ENCODE measurements at places on chromosomes 6 and 20.

GRCh38 chr6:81751388-81752083 is 945 bp downstream of the TENT5A start:
- H3K4me1 ChIP-seq = peaks cover 20% of the 10 kb centered on the region
- DNase-seq = peak; percentile 71
- peaks cover 35% of the 10 kb centered on the region for H3K36me3 ChIP-seq
- H3K4me3 ChIP-seq = peak overlapping the region; percentile 96
- H3K27me3 ChIP-seq = peaks cover 13% of the 10 kb centered on the region
- H3K27ac ChIP-seq = peak overlapping the region; percentile 98

DNA sequence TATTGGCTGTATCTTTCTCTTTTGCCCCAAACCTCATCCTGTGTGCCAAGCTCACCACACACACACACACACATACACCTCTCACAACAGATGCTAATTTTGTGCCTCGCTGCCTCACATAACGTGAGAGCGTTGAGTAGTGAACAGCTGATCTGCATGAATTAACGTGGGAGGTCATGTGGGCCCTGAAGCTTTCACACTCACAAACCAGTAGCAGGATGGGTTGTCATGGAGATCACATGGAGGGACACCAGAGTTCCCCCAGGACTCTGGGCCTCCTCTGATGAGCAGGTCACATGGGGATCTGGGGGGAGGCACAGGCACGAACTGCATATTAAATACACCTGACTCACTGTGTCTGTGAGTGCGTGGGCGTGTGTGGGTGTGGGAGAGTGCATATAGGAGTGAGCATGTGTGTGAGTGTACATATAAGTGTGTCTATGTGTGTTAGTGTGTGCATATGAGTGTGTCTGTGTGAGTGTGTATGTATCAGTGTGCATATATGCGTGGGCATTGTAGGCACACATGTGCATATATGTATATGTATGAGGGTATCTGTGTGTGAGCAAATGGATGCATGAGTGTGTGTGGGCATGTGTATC is 62.7 kb upstream of the SULF2 start:
- H3K27me3 ChIP-seq = peaks cover 18% of the 10 kb centered on the region
- H3K36me3 ChIP-seq = peaks cover 4% of the 10 kb centered on the region
- H3K27ac ChIP-seq = no peak overlapping the region
- H3K4me1 ChIP-seq = peaks cover 36% of the 10 kb centered on the region
- H3K4me3 ChIP-seq = no peak overlapping the region

DNA sequence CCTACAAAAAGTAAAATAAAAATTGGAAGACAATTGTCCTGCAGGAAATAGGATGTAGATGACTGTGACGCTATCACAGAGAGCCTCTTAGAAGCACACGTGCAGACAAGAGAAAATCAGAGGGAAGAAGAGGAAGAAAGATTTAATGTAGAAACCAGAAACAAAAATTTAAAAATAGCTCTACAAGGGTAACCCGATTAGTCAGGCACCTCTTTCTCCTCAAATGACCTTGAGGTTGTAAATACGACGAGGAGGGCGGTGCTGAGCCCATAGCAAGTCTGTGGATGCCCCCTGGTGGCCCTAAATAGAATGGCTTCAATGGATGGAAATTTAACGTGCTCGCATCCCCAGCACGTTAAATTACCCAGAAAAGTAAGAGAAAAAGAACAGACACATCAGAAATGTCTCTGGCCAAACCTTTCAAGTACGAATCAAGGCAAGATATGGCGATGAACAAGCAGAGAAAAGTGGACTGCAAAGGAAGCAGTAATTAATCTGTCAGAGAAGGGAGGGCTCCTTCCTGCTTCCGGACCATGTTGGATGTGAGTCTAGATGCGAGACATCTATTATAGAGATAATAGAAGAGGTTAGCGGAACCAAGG is 4.2 kb upstream of the PRPH2 start:
- peak overlapping the region; percentile 26 for H3K4me3 ChIP-seq
- peak overlapping the region; percentile 12 for H3K27ac ChIP-seq
- no peaks in the 10 kb centered on the region for H3K36me3 ChIP-seq
- peaks cover 7% of the 10 kb centered on the region for H3K4me1 ChIP-seq
- DNase-seq = no peak

GRCh38 chr20:10591946-10592521 is 81.8 kb downstream of the JAG1 start:
- no peaks in the 10 kb centered on the region for H3K27me3 ChIP-seq
- no peak overlapping the region for H3K4me3 ChIP-seq
- DNase-seq = no peak
- H3K4me1 ChIP-seq = peaks cover 11% of the 10 kb centered on the region
- no peak overlapping the region for H3K27ac ChIP-seq
- peaks cover 5% of the 10 kb centered on the region for H3K36me3 ChIP-seq

DNA sequence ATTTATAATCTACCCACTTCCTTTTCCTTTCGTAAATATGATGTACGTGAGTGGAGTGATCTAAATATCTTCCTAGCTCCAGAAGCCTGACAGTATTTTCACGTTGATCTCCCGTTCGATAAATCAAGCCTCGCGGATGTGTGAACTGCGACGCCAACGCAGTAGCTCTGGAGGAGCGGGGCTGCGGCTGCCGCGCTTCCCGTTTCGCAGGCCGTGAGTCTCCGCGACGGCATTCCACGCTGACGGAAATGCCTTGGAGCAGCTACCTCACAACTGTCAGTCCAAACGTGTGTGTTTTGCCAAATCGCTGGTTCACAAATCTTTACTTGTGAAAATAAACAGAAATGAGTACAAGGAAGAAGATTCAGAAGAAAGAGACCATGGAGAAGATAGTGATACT is 41.2 kb downstream of the BTBD3 start:
- peaks cover 7% of the 10 kb centered on the region for H3K27me3 ChIP-seq
- no peak overlapping the region for H3K4me3 ChIP-seq
- DNase-seq = no peak

DNA sequence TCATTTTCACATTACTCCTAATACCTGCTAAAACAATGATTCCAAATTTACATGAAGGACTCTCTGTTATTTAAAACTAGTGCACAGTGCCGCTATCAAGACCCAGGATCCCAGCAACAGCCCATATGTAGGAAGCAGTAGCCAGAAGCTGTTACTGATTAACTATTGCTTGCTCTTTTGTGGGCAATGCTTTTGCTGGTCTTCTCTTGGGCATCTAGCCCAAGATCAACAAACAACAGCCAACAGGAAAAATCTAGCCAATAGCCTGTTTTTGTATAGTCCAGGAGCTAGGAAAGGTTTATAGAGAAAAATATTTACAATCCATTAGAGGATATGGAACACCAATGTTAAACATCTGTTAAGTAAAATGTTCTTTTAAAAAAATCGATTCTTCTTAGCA is 22.1 kb upstream of the TENT5A start:
- peak overlapping the region; percentile 17 for H3K4me3 ChIP-seq
- no peaks in the 10 kb centered on the region for H3K36me3 ChIP-seq
- no peak overlapping the region for H3K27ac ChIP-seq
- peaks cover 20% of the 10 kb centered on the region for H3K4me1 ChIP-seq
- no peaks in the 10 kb centered on the region for H3K27me3 ChIP-seq

GRCh38 chr6:4358414-4359107 is 223.2 kb upstream of the ECI2 start:
- no peaks in the 10 kb centered on the region for H3K36me3 ChIP-seq
- peaks cover 10% of the 10 kb centered on the region for H3K4me1 ChIP-seq
- no peak for DNase-seq
- no peak overlapping the region for H3K4me3 ChIP-seq
- H3K27me3 ChIP-seq = no peaks in the 10 kb centered on the region

DNA sequence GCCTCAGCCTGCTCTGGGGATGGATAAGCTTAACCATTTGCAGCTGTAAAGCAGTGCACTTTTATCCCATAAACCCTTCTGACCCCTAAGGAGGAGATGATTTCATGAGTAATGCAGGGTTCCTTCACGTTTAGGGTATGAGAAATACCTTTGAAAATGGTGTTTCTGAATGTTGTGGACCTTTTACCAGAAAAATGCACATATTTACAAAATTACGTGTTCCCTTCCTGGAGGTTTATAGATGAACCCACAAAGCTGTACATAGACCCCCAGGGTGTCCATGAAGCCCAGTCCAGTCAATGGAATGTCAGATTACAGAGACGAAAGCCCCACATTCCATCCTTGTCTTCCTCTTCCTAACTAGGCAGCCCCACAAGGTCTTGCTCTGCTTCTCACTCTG is 78.6 kb upstream of the INSM1 start:
- no peak overlapping the region for H3K4me3 ChIP-seq
- H3K27ac ChIP-seq = no peak overlapping the region
- DNase-seq = no peak
- no peaks in the 10 kb centered on the region for H3K4me1 ChIP-seq

- no peak overlapping the region for H3K27ac ChIP-seq
- no peak overlapping the region for H3K4me3 ChIP-seq
- no peaks in the 10 kb centered on the region for H3K4me1 ChIP-seq
Observed at GRCh38 chr6:156146891-156147290, 630.3 kb upstream of the ARID1B start.

- H3K36me3 ChIP-seq = no peaks in the 10 kb centered on the region
- peak overlapping the region; percentile 41 for H3K4me3 ChIP-seq
- peak overlapping the region; percentile 91 for H3K27ac ChIP-seq
Observed at GRCh38 chr6:30748851-30749540, 4.6 kb upstream of the IER3 start.

DNA sequence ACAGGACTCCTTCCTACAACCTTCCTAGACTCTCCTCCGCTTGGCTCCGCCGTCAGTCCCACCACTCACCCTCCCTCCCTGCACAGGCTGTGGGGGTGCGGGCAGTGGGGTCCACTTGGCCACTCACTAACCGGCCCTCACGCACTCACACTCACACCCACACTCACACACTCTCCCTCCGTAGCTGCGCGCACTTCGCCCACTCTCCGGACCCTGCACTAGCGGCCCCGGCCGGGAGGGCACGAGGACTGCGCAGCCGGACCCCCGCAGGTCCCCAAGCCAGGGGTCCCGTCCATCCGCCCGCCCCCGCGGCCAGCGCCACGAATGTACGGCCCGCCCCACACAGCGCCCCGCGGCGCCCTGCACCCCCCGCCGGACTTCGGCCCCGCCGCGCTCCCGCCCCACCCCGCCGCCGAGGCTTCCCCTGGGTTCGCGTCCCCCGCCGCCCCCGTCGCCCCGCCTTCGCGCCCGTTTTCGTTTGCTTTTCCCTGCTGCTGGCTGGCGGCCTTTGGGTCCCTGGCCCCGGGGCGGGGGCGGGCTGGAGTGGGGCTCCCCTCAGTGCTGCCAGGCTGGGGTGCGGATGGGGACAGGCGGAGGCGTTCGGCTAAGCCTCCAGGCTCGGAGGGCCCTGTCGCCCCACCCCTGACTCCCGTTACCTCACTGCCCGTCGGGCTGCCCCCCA is 23.0 kb upstream of the SLC22A7 start:
- peaks cover 66% of the 10 kb centered on the region for H3K27me3 ChIP-seq
- DNase-seq = no peak

Measured in type B pancreatic cell (in vitro differentiated cells).